Caco-2 (cell line): ENCODE measurements at places on chromosomes 11 and 22.
A peak's percentile ranks its signal among the peaks of the same experiment; 100 is the strongest.

GRCh38 chr22:25497181-25497641 lies 67.3 kb upstream of the GRK3 start:
- no peaks in the 10 kb centered on the region for H3K4me1 ChIP-seq
- H3K36me3 ChIP-seq = no peaks in the 10 kb centered on the region
- DNase-seq = no peak

DNA sequence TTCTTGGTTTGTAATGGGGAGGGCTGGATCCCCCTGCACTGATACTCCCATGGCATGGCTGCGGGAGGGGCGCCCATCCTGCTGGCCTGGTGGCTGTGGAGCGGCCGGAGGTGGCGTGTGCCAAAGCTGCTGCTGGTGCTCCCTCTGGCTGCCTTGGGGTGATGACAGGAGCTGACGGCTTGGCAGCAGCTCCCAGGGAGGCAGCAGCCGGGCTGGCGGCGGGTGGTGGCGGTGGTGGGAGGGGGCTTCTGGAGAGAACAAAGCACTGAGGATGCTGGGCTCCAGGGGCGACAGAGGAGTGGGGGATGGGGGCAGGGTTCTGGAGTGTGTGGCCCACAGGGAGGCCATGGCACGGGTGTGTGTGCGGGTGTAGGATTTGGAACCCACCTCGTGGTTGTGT lies 11.4 kb upstream of the MPPED1 start:
- no peak for DNase-seq
- H3K4me1 ChIP-seq = no peaks in the 10 kb centered on the region
- no peak overlapping the region for H3K27ac ChIP-seq
- no peaks in the 10 kb centered on the region for H3K27me3 ChIP-seq
- no peaks in the 10 kb centered on the region for H3K36me3 ChIP-seq

DNA sequence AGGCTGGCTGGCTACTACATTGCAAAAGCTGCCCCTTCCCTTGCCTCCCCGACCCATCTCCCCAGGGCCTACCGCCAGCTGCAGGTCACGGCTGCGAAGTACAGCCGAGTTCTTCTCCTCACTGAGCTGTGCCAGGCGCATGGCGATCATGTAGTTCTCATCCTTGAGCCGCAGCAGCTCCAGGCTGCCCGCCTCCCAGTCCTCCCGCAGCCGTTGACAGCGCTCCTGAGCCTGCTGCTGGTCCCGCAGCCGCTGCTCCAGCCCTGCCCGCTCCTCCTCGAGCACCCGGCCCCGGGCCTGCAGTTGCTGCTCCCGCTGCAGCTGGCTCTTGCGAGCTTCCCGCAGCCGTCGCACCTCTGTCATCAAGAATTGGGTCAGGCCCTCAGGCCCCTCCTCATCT lies 3.3 kb downstream of the CARD10 start:
- no peaks in the 10 kb centered on the region for H3K27me3 ChIP-seq
- peaks cover 7% of the 10 kb centered on the region; the same call in 1 of the 2 replicates for H3K36me3 ChIP-seq
- peaks cover 28% of the 10 kb centered on the region for H3K4me1 ChIP-seq
- DNase-seq = no peak

DNA sequence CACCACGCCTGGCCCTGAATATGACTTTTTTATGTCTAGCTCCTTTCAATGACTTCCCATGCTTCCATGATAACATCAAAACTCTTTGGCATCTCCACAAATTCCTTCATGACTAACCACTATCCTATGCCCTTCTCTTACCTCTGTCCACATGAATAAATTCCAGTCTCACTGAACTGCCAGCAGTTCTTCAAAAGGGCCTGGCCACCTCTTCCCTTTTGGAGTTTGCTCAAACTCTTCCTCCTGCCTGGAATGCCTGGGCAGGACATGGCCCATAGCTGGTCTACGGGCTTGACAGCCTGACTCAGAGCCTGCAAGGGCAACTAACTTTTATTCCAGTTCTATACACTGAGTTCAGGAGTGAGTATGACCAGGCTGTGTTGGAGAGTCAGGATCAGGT lies 41.8 kb upstream of the ZBTB16 start:
- DNase-seq = no peak
- no peak overlapping the region for H3K4me3 ChIP-seq
- H3K36me3 ChIP-seq = no peaks in the 10 kb centered on the region

DNA sequence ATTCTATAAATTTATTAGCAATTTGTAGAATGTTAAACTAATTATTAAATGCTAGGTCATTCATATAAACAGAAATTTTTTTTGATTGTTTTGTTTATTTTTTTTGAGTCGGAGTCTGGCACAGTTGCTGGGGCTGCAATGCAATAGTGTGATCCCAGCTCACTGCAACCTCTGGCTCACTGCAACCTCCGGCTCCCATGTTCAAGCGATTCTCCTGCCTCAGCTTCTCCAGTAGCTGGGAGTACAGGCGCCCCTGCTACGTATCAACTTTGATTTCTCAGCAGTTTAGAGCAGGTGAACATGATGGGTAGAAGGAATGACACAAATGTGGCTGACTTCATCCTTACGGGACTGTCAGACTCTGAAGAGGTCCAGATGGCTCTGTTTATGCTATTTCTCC lies at the start of gene OR8H3:
Gene OR8H3, plus strand, starts transcription at position 301 of the 400 bp plus-strand sequence. Its CDS starts 0 bp downstream, at position 301.
- no peaks in the 10 kb centered on the region for H3K36me3 ChIP-seq
- no peak for DNase-seq
- H3K27me3 ChIP-seq = no peaks in the 10 kb centered on the region
- H3K4me1 ChIP-seq = no peaks in the 10 kb centered on the region
- H3K27ac ChIP-seq = no peak within 1 kb of the TSS
- H3K4me3 ChIP-seq = no peak within 1 kb of the TSS

DNA sequence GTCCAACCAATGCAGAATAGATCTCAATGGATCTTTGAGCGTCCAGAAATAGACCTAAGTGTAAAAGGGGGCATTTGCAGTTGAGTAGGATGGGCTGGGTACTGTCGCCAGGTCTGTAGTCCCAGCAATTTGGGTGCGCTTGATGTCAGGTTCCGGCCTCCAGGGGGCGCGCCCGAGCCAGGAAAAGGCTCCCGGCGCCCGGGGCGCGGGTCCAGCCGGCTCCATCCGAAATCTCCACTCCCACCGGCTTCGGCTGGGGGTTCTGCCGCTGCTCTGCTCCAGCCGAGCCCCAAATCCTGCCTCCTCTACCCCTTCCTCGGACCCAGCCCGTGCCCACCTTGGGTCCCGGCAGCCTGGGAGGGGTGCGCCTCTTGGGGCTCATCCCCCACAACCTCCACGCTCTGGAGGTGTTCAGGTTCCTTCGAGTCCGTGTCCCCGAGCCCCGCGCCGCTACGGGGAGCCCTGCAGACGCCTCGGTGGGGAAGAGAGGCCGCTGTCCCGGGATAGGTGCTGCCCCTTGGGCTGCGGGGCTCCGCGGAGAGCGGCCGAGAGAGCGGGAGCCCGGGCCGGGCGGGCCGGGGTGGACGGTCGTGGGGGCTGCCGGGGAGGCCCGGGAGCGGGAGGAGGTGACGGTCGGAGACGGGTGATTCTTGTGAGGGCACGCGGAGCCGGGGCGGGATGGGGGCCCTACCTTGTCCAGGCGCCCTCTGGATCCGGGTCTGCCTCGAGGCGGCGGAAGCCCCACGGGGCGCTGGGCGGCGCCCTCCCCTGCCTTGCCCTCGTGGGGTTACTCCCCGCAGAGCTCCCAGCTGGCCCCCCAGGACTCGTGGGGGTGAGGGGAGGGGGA lies 13.0 kb upstream of the CYB5R3 start:
- H3K4me1 ChIP-seq = no peaks in the 10 kb centered on the region
- no peaks in the 10 kb centered on the region for H3K36me3 ChIP-seq
- no peak overlapping the region for H3K4me3 ChIP-seq

DNA sequence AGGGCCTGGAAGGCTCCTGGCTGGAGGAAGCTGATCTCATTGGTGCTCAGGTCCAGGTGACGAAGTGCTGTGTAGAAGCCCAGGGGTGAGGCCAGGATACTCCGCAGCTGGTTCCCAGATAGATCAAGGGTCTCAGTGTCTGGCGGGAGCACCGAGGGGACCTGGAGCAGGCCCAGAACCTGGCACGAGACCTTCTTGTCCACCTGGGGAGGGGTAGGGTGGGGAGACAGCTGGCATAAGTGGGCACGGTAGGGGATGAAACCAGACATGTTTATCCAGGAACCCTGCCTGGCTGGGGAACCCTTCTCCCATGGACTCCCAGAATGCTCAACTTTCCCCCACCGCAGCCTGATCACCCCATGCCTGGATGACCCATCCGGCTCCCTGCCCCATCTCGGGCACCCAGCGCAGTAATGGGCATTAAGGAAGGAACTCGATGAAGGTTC lies 9.2 kb downstream of the LRRC32 start:
- no peak for DNase-seq
- H3K27ac ChIP-seq = no peak overlapping the region
- no peaks in the 10 kb centered on the region for H3K27me3 ChIP-seq
- H3K4me3 ChIP-seq = no peak overlapping the region

DNA sequence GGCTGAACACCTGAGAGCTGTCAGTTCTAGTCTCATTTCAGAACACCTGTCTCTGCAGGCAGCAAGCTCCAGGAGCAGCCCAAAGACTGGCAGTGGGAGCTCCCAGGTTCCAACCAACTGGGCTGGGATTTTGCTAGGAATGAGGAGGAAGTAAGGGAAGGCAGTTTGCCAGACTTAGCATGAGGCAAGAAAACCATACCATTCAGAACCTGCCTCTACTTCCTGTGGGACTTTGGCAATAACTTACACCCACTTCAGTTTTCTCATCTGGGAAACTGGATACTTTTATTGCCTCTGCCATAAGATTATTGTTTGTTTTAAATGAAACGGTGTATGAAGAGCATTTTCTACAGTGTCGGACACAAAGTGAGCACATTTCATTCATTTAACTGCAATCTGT lies 363.7 kb upstream of the ISX start:
- no peak for DNase-seq
- no peaks in the 10 kb centered on the region for H3K27me3 ChIP-seq
- H3K4me3 ChIP-seq = no peak overlapping the region
- H3K4me1 ChIP-seq = no peaks in the 10 kb centered on the region
- H3K36me3 ChIP-seq = no peaks in the 10 kb centered on the region

DNA sequence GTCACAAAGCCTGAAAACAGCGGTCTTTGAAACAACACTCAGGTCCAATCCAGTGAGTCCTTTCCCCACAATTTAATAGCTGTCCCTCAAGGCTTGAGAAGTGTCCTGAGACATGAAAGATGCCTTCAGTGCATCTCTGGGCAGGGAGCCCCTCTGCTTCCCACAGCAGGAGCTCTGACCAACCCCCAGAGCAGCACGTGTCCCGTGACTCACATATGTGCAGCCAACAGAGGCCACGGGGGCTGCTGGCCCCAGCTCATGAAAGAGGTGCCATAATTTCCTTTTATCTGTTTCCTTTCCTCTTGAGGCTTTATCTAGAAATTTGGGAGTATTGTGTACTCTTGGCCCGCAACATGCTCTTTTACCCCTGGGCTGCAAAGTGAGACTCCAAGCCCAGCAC lies 33.2 kb upstream of the LMO1 start:
- no peak overlapping the region for H3K27ac ChIP-seq
- H3K4me1 ChIP-seq = no peaks in the 10 kb centered on the region
- no peak for DNase-seq
- peaks cover 3% of the 10 kb centered on the region for H3K27me3 ChIP-seq

DNA sequence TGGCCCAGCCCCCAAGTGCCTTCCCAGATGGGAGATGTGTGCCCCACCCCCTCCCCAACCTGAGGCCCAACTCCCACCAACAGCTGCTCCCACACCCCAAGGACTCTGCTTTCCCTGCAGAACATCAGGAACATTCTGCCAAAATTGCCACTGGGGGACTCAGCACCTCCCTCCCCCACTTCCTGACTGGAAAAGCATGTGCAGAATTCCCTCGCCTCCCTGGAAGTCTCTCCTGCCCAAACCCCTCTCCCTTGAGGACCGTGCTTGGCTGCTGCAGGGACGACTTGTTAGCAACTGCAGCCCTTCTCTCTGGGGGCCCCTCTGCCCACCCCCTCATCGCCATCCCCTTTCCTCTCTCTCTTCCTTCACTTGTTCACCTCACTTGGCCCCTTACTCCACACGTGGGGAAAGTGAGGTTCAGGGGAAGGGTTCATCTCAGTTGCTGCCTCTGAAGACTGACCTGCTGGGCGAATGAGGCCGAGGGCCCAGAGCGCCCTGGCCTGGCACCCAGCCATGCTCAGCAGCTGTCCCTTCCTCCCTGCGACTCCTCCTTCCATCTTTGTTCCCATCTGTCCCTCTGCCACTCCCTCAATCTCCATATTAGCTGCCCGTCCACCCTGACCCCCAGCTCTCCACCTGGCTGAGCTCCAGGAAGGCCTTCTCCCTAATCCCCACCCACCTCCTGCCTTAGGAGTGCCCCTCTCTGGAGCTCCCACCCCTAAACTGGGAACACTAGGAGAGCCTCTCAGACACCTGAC lies 105.1 kb downstream of the CHST1 start:
- no peak for DNase-seq
- H3K4me3 ChIP-seq = no peak overlapping the region
- no peak overlapping the region for H3K27ac ChIP-seq
- H3K4me1 ChIP-seq = no peaks in the 10 kb centered on the region
- H3K27me3 ChIP-seq = no peaks in the 10 kb centered on the region; the same call in 1 of the 2 replicates

DNA sequence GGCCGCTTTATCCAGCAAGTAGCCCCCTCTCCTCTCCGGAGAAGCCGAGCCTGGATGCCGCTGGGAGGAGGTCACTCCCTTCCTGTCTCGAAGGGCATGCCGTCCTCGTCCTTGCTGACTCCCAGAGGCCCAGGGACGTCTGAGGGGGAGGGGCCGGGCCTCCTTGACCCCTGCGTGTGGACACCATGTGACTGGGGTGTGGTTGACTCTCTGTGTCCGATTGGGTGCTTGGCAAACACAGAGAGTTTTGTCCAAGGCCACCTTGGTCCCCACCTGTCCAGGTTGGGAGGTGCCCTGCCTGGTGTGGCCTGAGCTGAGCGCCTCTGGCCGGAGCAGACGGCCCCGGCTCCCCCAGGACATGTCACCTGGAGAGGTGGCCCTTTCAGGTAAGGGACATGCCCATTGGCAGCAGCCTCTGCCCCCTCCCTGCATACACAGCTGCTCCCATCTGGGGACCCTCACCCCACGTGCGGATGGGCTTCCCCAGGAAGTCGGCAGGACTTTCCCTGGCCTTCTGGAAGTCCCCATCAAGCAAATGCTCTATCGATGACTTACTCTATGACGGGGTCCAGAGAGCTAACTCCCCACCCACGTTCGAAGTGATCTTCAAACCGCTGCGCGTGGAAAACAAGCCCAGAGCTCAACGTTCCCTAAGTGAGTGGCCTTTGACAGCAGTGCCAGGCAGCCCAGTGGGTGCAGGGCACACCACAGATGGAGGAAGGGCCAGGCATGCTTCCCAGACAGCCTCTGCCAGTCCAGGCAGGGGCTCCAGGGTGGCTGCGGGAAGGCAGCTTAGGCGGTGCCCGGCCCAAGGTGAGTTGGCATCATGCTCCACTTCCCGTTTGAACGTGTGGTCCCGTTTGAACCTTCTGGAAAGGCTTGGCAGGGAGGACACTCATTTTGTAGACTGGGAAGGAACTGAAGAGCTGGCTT lies at the start of gene SMIM38:
Gene SMIM38, plus strand, starts transcription at position 634 of the 933 bp plus-strand sequence. CDS start 1,912 bp downstream, outside the sequence.
- no peak for DNase-seq
- H3K36me3 ChIP-seq = no peaks in the 10 kb centered on the region
- peak within 1 kb of the TSS; percentile 66 for H3K27ac ChIP-seq
- H3K4me3 ChIP-seq = no peak within 1 kb of the TSS
- H3K4me1 ChIP-seq = peaks cover 19% of the 10 kb centered on the region

DNA sequence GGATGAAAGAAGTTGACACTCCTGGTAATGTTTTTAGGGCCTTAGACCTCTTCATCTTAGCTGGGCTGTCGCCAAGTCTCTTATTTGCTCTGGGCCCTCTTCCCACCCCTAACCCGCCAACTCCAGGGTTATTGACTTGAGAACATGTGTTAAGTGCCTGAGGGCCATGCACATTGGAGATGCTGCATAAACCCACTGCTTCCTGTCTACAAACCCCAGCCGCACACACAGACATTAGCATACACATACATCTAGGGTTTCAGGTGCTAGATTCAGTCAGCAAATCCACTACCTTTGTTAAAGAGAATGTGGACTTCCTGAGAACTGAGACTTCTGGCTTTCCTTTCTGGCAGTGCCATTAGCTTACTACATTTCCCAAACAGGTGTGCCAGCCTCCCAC lies 817 bp downstream of the PANX3 start:
- H3K4me1 ChIP-seq = no peaks in the 10 kb centered on the region
- no peak overlapping the region for H3K4me3 ChIP-seq
- H3K36me3 ChIP-seq = no peaks in the 10 kb centered on the region
- no peak for DNase-seq
- H3K27ac ChIP-seq = no peak overlapping the region
- H3K27me3 ChIP-seq = no peaks in the 10 kb centered on the region
